ENCODE measurements at places on chromosomes 2 and 18.
A peak's percentile ranks its signal among the peaks of the same experiment; 100 is the strongest.

GRCh38 chr18:24801001-24801400 is 340.6 kb downstream of the HRH4 start:
- DNase-seq: no peak

DNA sequence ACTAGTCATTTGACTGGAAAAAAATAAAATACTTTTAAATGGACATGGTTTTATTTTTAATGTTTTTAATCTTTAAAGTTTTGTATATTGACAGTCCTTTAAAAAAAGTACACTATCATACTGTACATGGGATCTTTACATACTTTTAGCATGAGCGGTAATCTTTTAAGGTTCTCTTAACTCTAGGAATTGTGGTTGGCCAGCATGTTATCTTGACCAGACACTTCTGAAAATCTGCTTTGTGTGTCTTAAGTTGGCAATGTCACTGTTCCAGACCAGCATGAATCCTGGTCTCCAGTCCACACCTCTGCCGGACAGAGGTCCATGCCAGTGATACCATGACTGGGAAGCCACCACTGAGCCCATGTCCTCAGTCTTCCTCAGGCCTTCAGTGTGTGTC is 17.7 kb downstream of the ITGB1BP1 start:
- no peak for DNase-seq

- no peak for DNase-seq
Observed at GRCh38 chr2:240299710-240300068, 135.8 kb upstream of the GPC1 start.

DNA sequence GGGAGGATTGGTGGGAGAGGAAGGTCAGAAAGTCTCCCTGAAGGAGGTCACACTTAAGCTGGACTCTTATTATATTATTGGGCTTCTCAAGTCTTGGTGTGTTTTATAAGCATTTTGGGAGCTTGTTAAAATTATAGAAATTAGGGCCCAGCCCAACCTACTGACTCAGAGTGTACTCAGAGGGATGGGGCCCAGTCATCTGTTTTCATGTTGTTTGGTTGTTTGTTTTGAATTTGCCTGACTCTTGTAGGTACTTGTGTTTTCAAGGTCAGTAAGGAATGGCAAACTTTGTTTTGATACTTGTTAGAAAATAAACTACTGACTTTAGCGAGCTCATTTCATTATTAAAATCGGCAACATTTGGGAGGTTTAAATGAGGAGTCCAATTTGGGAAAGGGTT is 152.0 kb downstream of the INSIG2 start:
- DNase-seq: no peak

DNA sequence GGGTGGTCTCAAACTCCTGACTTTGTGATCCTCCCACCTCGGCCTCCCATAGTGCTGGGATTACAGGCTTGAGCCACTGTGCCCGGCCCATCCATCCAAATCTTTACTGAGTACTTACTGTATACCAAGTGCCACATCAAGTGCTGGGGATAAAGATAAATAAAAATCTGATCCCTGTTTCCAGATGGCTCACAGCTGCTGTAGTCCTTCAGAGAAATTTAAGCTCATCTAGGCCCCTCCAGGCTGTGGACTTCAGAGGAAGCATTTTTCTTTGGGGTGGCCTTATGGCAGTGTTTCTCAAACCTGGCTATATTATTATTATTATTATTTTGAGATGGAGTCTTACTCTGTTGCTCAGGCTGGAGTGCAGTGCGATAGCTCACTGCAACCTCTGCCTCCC is 33.7 kb upstream of the GTF2A1L start:
- DNase-seq: no peak

- DNase-seq: no peak
Observed at GRCh38 chr2:27074738-27075565, 3.5 kb upstream of the EMILIN1 start.

- no peak for DNase-seq
Observed at GRCh38 chr18:33232318-33232626, 208.2 kb downstream of the CCDC178 start.

- peak; percentile 9 for DNase-seq
Observed at GRCh38 chr2:223647258-223647952, 45.2 kb upstream of the SCG2 start.

DNA sequence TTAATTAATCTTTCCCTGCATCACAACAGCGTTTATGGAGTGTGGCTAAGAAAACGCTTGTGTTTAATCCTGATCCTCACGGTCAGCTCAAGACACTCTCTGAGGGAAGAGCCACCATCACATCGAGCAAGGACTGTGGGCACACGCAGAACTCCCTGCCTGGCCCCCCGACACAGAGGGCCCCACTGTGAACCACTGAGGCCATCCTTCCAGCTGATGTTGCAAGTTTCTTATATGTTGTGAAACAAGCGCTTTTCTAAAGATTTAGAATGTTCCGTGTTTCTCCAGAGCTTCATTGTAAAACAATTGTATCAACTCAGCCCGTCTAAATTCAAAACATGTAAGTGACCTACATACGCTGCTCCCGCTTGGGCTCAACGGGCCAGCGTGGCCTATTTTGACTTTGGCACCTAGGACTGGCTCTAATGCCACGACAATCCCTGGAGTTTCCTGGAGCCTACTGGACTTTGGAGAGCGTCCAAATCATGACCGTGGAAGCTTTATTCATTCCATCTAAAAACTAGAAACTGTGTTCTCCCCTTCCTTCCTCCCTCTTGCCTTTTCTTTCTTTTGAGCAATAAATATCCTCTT is 34.9 kb downstream of the SERPINE2 start:
- no peak for DNase-seq

DNA sequence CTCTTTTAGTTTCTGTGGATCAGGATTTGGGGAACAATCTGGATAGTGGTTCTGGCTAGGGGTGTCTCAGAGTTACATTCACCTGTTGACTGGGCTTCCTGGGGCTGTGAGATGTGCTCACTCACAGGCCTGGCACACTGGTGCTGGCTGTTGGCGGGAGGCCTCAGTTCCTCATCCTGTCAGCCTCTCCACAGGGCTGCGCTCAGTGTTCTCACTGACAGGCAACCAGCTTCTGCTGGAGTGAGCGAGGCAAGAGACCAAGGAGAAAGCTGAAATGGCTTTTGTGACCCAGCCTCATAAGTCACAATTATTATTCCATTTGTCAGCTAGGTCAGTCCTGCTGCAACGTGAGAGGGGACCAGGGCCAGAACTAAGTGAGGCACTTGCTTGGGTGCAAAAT is 180.6 kb upstream of the GLI2 start:
- DNase-seq: no peak

All from GM18507 (cell line).